Stimulated activated CD4-positive, alpha-beta T cell treated with anti-CD3 and anti-CD28 coated beads, Interleukin-4, amount 100 ng/mL, for 48 hours (primary cell): ENCODE measurements at places on chromosomes 5 and 9.

- DNase-seq = no peak
Measured at GRCh38 chr5:137791387-137791786, 37.2 kb upstream of the HNRNPA0 start.

DNA sequence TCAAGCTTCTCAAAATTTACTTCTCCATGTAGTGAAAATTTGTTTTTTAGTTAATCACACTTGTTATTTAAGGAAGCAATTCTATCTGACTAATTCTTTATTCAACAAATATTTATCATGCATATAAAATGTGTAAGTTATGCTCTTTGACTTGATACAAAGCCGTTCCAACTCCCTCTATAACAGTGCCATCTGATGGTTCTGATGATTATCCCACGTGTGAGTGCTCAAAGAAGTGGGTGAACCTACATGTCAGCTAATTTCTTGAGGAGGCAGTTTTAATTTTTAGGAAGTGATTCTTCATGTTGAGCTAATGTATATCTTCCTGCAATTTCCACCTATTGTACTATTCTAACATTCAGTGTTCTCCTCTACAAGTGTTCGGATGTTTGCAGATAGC is 88.8 kb upstream of the BRINP1 start:
- no peak for DNase-seq

- DNase-seq = no peak
Measured at GRCh38 chr9:105656131-105656921, 5.9 kb upstream of the TAL2 start.

DNA sequence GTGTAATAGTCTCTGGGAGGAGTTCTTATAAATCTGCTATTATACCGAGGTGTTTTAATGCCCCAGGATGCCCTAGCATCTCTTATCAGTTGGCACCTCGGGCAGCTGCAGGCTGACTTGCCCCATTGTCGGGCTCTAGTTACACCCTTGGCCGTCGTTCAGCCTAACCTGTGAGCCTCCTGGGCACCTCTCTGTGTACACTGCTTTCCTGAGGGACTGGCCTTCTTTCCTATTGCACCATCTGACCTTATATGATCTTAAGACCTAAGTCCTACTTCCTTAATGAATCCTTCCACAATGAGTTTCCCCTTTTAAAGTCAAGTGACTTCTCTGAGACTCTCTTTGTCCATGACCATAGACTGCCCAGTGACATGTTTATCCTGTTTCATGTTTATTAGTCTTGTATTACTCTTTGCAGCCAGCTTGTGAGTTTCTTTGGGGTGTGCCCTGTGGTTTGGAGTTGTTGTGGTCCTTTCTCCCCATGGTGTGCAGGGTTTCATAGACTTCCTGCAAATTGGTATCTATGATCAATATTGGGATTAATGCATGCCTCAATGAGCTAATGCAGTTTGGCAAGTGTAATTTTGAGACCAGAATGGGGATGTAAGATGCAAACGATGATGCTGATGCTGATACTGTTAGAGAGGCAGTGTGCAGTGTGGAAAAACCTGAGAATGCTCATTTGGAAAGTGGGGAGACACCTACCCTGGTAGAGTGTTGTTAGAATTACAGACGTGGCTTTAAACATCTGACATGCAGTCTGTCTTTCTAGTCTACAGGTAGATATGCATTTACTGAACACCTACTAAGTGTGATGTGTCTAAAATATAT is 4.9 kb downstream of the DAPK1 start:
- no peak for DNase-seq

GRCh38 chr9:85432599-85432998 is 309.2 kb downstream of the AGTPBP1 start:
- no peak for DNase-seq

DNA sequence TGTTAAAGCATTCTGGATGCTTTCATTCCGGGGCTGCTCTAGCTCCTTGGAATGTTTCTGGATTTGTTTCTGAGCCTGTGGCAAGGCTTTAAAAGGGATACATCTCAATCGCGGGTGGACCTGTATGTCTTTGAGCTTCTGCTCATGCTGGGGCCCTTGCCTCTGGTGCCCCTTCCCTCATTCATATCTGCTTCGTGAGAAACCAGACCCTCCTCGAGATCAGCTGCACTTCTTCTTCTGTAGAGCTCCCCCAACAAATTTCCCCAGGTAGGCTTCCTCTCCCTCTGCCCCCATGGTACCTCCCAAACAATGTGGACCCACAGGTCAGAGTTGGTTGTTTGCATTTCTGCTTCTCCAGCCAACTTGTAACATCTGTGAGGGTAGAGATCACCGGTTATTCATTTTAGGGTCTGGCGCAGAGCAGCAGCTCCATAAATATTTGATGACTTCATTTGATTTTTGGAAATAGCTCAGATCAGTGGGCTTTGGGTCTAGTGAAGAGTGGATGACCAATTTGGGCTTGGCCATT is 6.6 kb downstream of the ZNF618 start:
- DNase-seq = no peak

- no peak for DNase-seq
Measured at GRCh38 chr5:21199087-21199486, 1211.1 kb upstream of the CDH18 start.
